ENCODE measurements at places on chromosomes 11 and 22.

DNA sequence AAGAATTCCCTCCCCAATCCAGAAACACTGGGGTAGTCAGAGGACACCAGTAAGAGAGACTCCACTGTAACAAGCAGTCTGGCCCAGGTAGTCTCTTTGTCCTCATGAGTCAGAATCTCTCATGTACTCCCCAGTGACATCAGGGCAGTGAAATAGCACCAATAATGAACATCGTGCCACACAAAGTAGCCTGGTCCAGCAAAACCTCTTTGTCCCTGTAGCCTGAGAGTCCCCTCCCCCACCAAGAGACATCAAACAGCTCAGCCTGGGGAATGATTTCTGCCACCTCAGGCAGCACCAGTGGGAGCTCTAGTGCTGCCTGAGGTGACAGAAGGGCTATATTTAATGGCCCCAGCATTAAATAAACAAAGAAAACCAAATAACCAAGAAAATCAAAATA, 88.1 kb downstream of the SBF2 start:
- no peak for DNase-seq

DNA sequence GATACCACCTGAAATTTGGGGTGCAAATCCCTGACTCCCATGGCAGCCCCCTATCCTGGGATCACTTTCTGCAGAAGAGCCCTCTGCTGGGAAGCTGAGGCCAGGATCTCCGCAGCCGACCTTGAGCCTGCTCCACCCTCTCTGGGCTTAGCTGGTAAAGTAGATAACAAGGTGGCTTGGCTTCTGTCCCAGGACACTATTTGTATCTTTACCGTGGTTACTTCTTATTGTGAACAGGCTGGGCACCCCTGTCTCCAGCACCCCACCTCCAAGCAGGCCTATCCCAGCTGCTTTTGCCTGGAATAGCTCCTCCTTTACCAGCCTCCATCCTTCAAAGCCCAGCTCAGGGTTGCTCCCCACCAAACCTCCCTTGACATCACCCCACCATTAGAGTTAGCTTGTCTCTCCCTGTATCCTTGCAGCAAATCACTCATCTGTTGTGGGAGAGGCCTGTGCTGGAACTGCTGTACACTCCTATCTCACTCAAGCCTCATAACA, 35.2 kb upstream of the P2RY2 start:
- no peak for DNase-seq

- peak; percentile 22 for DNase-seq
These were observed 6.0 kb upstream of the MAPK11 start for GRCh38 chr22:50276143-50276542.

- DNase-seq, result no peak
These were observed 242.7 kb upstream of the CHORDC1 start for GRCh38 chr11:90465553-90465952.

GRCh38 chr22:39434721-39435120, 22.1 kb upstream of the MGAT3 start:
- DNase-seq, result no peak

DNA sequence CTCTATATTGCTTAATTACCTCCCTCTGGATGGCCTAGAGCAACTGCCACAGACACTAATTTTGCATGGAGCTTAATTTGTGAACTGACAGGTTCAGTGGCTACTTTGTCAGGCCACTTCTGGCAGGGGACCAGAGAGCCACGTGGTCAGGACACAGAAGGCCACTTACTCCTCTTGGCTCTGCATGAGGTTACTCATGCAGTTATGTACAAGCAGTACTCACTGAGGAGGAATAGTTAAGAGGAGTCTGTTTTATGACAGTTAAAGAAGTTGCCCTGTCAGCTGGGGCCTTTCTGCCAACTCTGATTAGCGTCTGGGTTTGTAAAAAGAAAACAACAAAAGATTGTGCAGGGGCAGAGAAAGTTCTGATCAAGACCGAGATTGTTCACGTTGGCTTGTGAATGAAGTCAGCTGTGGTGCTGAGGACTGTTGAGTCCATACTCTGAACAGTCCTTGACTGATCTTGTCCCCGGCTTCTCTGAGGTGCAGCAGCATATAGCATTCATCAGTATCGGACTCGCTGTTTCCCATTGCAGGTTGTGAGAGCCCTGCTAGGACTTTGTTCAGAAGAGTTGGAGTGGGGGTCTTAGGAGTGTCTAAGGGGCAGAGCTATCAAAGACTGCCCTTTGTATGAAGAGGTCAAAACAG, 41.4 kb downstream of the PPFIBP2 start:
- DNase-seq, result no peak

- DNase-seq, result no peak
These were observed 2.1 kb downstream of the CRYBB3 start for GRCh38 chr22:25201557-25202273.

DNA sequence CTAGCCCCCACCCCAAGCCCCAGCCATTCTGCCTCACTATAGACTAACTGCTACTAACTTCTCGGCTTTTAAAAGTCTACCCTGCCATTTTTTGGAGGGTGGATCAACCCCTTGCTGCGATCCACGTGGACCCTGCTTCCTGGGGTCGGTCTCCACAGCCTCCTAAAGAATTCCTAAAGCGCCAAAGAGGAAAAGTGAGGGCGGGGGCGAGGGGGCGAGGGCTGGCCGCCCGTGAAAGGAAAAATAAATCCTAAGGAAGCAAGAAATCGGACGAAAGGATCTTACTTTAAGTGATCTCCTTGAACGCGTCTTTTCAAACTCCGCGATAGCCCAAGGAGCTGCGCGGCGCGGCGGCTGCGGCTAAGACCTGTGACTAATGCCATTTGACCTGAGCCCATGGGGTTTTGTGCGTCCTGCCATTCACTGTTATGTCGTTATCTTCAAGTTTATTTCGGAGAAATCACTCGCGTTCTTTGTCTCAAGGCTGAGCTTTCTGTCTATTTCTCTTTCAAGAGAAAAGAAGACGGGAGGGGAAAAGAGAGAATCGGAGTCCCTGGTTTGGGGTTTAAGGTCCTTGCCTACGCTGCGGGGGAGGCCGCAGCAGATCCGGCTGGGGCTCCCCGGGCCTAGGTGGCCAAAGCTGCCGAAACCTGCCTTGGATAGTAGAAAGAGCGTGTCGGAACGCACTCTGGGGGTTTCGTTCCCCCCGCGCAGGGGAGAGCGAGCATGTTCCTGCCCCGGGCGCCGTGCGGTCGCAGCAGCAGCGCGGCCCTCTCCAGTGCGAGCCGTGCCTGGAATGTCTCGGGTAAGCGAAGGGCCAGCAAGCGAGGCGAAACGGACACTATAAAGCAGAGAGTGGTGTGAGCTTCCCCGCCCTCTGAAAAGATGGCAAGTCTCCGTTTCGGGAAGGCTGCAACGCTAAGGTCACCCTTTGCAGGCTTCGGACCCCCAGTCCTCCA, 2.8 kb upstream of the DBX1 start:
- no peak for DNase-seq

GRCh38 chr11:113241636-113242054, 72.7 kb upstream of the TTC12 start:
- no peak for DNase-seq

DNA sequence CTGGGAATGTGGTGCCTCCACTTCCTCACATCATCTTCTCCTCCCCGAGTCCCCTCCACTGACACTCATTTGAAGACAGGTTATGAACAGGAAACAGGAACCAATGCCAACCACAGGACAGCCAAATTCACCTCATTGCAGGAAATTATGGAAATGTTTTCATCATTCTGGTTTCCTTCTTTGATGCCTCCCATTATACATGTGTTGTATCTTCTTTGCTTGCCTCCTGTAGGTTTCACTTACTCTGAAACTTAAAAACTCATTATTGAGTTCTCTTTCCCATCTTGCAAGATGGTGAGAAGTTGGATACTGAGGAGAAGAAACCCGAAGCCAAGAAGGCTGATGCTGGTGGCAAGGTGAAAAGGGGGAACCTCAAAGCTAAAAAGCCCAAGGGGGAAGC, 108.5 kb downstream of the PHF21B start:
- DNase-seq, result no peak

- no peak for DNase-seq
These were observed 402.8 kb downstream of the NXPE2 start for GRCh38 chr11:115080923-115081680.

- peak; percentile 9 for DNase-seq
These were observed 90.8 kb upstream of the KCNQ1OT1 start for GRCh38 chr11:2790568-2790921.

DNA sequence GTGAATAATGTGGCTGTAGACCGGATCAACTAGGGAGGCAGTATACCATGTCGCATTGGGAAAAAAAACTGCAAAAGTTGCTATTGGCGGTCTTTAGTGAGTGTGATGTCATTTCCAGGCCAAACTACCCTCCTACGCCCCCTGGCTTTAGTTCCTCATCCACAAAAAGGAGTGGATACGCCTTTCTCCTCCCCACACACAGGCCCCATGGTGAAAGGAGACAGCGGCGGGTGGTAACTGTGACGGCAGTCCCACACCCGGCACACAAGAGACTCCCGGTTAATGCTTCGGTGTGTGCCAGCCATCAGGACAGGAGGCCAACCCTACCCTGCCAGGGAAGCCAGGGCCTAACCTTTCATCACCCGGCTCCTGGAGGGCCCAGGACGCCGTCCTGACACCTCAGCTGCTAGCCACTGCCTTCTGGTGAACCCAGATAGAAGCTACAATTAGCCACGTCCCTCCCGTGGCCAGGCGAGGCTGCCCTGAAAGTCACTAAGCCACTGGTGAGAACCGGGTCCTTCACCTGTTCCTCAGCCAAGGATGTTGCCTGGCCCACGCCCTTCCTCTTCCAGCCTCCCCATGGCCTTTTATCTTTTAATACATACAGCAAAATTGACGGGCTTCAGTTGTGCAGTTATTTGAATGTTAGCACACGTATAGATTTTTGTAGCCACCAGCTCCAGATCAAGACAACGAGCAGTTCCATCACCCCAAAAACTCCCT, 10.8 kb downstream of the TP53I11 start:
- DNase-seq, result peak; percentile 26

DNA sequence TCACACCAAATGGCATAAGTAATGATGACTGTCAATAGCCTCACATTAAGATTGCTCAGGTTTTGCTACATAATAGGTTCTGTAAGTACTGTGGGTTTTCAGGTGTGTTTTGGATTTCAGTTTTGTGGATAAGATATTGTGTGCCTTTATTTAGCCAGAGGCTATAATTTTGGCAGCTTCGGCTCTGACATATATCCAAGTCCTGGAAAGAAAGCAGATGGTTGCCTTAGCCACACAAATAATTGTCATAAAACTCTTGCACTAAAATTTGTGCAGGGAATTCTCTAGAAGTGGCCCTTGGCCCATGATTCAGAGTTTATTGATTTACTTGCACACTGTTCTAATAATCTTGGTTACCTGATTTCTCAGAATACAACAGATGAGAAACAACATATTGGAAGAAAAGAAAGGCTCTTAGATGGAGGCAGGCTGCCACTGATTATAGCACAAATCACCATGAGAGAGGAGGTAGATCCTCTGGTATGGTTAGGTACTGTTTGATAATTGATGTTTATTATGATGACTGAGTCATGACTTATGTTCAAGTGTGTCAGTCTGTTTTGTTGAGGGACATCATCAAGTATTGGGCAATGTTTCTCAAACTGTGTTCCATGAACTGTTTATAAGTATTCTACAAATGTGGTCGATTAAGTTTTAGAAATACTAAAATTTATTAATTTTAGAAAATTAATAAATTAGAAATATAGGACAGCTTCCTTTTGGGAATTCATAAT, 9.6 kb downstream of the REXO2 start:
- no peak for DNase-seq

DNA sequence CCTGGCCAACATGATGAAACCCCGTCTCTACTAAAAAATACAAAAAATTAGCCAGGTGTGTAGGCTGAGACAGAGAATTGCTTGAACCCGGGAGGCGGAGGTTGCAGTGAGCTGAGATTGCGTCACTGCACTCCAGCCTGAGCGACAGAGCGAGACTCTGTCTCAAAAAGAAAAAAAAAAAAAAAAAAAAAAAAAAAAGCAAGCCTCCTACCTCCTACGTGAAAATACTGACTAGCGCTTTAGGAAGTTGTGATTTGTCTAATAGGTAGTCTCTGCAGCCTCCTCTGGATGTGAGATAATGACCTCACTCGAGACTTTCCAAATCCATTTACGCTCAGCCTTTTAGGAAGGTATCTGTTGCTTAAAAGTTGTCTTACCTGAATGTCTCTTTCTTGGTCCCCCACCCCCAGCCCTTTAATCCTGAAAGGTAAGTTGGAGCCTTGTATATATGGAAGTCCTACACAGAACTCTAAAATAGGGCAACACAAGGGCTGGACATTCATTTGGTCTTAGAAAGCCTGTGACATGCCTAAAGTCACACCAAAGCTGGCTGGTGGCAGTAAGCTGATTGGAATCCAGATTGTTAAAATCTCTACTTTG, 5.5 kb downstream of the SEPTIN3 start:
- no peak for DNase-seq

DNA sequence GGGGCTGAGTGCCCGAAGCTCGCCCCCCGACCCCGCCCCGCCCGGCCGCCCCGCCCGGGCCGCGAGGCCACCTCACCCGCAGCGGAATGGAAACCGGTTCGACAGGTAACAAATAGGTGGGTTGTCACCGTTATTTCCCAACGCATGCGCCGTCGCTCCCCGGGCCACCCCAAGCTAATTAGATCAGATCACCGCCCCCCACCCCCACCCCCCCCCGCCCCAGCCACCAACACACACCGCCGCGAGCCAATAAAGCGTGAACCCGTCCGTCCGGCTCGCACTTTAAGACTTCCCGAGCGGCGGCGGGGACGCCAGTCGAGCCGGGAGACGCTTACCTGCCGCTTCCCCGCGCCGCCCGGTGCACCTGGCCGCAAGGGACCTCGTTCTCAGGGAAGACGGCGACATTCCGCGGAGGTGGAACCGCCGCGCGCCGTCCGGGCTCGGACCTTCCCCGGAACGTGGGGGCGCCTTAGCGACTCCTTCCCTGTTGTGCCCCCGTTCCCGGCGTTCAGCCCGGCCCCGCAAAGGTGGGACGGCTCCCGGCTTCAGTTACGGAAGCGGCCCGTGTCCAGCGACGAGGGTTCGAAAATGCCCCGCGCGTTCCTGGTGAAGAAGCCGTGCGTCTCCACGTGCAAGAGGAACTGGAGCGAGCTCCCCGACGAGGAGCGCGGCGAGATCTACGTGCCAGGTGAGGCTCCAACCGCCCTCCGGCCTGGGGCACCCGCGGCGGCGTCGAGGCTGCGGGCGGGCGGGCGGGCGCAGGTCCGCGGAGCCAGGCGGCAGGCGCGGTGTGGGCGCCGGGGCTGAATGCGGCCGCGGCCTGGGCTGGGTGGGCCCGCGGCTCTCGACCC, at the start of gene OVOL1:
TSS of gene OVOL1 (plus strand) at position 278 of the 851 bp plus-strand sequence. CDS start at position 589, 311 bp downstream.
- no peak for DNase-seq

DNA sequence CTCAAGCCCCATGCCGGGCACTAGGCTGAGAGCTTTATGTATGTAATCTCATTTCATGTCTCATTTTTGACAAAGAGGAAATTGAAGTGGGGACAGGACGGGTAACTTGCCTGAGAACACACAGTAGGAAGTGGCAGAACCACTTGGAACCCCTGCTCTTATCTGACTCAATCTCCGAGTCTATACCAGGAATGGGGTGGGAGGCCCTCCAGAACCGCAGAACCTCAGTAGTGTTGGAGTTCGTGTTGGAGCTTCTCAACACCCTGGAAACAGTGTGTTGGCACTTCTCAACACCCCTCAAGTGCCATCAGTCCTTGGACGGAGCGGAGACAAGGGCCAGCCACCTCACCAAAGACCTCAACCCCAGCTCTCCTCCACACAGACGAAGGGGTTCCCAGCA, 38.8 kb upstream of the POLA2 start:
- DNase-seq, result no peak
